Stimulated activated CD8-positive, alpha-beta memory T cell treated with anti-CD3 and anti-CD28 coated beads, Interleukin-2, amount 100 ng/mL, for 48 hours (primary cell): ENCODE measurements at places on chromosomes 2 and 18.

GRCh38 chr18:8162802-8163201, 446.4 kb upstream of the RAB12 start:
- no peak for DNase-seq

- no peak for DNase-seq
Measured at GRCh38 chr2:179793238-179793637, 68.2 kb downstream of the ZNF385B start.

DNA sequence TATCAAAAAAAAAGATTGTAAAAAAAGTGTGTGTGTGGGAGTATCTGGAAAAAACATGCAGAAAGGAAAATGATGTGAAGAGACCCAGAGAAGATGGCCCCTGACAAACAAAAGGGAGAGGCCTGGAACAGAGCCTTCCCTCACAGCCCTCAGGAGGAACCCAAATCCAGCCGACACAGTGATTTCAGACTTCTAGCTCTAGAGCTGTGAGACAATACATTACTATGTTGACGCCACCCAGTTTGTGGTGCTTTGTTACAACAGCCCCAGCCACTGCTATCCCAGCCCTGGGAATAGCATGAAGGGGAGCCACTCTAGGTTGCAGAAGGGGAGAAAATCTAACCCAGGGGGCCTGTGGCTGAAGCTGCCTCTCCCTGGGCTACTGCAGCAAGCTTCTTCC, 59.0 kb upstream of the ZBTB7C start:
- DNase-seq: no peak

GRCh38 chr18:21272016-21272579, 30.1 kb downstream of the GREB1L start:
- DNase-seq: no peak

GRCh38 chr2:176154576-176155252, 2.4 kb upstream of the HOXD3 start:
- DNase-seq: no peak

GRCh38 chr18:23631312-23631711, 31.4 kb downstream of the ANKRD29 start:
- DNase-seq: no peak

- DNase-seq: no peak
Measured at GRCh38 chr2:208013285-208014178, 11.8 kb downstream of the PLEKHM3 start.

GRCh38 chr2:146997488-146997887, 847.3 kb upstream of the ACVR2A start:
- no peak for DNase-seq

DNA sequence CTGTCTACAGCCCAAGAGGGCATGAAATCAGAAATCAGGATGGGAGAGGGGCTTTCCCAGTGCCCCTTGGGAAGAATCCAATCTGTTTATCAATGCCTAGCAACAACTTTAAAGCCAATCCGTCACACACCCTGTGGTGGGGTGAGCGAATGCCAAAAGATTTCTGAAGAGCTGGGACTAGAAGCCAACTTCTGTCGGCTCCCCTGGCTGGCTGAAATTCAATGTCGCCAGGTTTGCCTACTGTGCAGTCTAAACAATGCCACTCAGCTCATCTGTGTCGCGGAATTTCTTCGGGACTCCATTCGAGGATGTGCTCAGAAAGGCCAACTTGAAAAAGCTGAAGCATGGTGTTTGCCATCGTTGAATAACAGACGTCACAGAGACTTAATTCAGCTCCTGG, 31.5 kb upstream of the NCKAP5 start:
- DNase-seq: no peak

- DNase-seq: no peak
Measured at GRCh38 chr2:143762176-143762928, 633.1 kb downstream of the ARHGAP15 start.

DNA sequence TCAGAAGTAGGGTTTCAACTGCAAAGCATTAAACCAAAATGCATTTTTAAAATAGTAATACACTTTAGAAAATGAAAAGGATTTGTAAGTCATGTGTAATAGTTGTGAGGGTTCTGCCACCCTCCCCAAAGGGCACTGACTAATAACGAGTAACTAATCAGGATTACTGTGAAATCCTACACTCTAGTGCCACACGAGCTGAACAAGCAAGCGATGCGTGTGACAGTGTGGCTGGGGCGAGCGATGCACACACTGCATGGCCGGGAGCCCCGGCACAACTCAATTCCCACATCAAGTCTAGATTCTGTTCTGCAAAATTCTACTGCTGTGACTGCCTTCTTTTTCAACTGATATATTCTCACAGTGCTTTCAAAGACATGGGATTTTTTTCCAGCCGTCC, 156.4 kb downstream of the SEPTIN10 start:
- DNase-seq: no peak

DNA sequence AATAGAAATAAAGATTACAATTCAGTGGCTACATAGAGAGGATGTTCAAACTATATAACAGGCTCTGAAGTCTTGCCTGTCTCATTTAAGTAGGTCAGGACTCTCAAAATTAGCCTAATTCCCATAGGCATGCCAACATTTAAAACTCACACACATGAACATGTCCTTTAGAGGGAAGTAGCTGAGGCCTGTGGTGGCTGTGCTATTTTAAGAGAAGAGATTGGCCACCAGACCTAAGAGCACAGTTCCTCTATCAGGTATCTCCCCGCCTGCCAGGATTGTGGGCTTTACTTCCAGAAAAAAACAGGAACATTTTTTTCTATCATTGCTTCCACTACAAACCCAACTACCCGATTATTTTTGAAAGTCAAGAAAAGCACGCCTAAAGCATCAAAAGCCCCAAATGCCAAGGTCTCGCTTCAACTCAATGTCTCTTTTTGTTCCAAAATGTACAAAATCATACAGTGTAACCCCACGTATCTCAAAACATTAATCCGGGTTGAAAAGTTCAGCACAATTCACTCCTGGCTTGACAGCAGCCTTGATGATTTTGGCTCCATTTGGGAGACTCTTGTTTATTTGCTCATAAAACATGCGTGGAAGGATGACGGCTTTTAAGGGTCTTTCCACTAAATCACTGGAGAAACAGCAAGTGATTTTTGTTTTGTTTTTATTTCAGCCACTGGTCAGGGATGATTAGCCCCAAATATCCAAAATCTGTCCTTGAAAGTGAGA, 15.3 kb downstream of the FHL2 start:
- DNase-seq: no peak

GRCh38 chr2:69735686-69736085, 6.2 kb upstream of the ANXA4 start:
- no peak for DNase-seq

DNA sequence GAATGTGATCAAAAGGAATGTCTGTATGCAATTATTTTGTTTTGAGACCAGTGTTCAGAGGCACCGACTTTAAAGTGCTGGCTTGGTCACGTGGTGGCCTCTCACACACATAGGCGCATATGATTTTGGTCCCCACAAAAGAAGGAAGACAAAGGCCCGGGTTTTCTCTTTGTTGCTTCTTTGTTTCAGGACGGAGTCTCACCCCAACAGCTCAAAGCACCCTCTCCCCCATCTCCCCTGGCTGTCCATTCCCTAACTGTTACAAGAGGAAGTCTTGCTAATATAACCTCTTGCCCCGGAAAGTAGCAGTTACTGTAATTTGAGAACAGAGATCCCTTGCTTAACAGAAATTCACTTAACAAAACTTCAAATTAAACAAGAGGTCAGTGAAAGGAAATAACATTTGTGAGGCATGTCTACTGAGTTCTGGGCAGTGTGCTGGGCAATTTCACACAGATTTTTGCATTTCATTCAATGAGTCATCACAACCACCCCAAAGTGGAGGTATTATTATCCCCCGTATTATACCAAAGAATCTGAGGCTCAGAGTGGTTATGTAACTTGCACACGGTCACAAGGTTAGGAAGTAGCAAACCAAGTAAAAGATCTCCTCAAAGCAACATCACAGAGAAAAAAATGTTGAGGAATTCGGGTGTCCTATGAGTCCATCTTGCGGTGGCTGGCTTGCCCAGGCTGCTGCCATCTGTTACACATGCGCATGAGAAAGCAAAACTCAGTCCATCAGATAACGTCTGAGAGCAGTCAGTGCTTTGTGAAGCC, 75.8 kb downstream of the SDC1 start:
- DNase-seq: no peak

GRCh38 chr18:67104700-67105284, 411.7 kb downstream of the DSEL start:
- peak; percentile 4 for DNase-seq

- no peak for DNase-seq
Measured at GRCh38 chr2:231887756-231888155, 38.4 kb downstream of the NPPC start.

DNA sequence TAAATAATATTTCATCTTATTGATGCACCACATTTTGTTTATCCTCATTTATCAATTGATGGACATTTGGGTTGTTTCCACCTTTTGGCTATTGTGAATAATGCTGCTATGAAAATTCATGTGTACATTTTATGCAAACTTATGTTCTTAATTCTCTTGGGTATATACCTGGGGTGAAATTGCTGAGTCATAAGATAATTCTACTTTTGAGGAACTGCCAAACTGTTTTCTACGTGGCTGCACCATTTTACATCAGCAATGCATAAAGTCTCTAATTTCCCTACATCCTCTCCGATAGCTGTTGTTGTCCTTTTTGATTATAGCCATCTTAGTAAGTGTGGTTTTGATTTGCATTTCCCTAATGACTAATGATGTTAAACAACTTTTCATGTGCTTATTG, 116.5 kb upstream of the DLX2 start:
- DNase-seq: no peak

- DNase-seq: no peak
Measured at GRCh38 chr2:169462896-169463695, 16.2 kb upstream of the BBS5 start.

- no peak for DNase-seq
Measured at GRCh38 chr2:113255140-113256070, 23.3 kb downstream of the PAX8 start.

- DNase-seq: no peak
Measured at GRCh38 chr2:164024396-164024795, 288.6 kb upstream of the FIGN start.

DNA sequence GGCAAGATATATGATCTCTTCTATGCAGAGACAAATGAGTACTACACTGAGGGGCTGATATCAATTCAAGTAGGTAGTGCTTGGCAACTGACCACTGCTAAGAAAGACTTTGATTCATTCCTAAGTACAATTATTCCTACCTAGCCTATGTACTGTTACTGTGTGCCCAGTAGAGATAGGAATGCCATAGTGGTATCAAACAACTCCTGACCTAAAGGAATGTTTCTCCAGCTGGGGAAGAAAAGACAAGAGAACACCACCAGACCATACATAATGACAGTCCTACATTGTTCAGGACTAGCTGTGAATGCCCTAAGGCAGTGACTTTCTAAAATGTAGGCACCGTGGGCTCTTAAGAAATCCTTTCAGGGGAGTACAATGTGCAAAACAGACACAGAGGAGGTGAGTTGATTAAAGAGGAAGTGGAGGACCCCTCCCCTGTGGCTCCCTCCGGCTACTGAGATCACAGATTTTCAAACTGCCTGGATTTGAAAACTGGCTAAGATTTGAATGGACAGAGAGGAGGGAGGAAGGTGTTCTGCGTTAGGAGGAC, 89.1 kb downstream of the ANTXR1 start:
- DNase-seq: no peak

DNA sequence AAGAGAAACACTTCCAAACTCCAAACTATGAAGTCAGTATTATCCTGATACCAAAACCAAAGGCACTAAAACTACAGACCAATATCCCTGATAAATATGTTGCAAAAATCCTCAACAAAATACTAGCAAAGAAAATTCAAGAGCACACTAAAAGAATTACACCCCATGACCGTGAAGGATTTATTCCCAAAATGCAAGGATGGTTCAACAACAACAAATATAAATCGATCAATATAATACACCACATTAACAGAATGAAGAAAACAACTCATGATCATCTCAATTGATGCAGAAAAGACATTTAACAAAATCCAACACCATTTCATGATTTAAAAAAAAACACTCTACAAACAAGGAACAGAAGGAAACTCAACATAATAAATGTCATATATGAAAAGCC, 50.5 kb downstream of the IWS1 start:
- no peak for DNase-seq

DNA sequence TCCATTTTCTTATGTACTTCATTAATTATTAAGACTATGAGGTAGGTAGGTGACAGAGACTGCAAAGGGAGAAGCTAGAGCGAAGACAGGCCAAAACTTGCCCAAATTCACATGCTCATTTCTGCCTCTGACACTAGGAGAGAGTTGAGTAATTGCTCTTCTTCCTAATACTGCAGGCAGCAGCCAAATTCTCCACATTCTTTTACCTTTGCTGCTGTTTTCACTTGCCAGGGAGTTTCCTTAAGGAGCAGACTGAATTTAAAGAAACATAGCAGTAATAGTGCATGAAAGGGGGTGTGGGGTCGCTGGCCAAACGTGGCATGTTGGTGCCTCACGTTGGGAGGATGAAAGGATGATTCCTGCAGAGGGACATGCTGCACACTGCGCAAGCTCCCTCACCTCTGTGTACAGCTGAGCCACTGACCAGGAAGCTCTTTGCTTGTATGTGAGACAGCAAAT, 12.3 kb downstream of the CRIM1 start:
- DNase-seq: no peak

DNA sequence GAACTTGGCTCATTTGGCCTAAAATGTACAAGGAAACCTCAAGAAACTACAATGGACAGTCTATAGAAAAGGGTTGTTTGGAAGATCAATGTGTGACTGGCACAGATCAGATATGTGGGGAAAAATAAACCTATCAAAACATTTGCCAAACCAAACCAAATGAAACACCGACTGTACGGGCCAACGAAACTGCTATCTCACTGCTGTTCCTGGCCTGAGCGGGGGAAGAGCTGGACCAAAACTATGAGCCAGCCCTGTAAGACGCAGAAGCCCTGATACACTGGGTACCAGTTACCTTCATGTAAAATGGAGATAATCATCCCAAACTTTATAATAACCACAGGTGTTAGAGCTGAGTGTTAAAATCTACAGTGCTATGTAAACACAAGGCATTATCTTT, 11.7 kb downstream of the CDC42EP3 start:
- no peak for DNase-seq

DNA sequence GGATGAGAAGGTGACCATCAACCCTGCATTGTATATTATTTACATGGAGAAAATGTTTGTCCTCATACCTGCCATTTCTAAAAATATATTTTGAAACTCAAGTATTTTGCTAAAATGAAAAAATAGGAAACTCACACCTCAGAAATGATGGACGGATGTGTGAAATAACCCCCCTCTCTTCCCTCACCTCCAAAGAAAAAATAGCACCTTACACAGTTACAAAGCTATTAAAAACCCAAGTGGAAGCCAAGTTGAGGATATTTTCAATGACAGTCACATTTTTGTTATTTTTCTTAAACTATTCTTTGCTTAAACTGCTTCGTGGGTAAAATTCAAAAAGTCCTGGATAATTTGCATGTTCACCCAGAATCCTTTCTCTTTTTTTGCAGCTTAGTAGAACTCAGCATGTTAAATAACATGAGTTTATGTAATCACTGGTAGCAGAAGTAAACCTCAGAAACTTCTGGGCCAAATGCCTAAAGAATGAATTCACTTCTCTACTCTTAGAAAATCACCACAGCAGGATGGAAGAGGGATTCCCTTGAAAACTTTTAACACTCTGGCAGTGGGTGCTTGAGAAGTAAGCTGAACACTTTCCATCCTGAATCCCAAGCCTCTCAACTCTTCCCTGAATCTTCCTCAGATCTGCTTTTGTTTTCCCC, 768 bp downstream of the DSC1 start:
- no peak for DNase-seq
